H1 (cell line): ENCODE measurements at places on chromosomes 3 and 15. TPM values are rescaled to one million over a fixed set of nuclear protein-coding genes. Genes with fewer than 3 reads are reported as not detected.

DNA sequence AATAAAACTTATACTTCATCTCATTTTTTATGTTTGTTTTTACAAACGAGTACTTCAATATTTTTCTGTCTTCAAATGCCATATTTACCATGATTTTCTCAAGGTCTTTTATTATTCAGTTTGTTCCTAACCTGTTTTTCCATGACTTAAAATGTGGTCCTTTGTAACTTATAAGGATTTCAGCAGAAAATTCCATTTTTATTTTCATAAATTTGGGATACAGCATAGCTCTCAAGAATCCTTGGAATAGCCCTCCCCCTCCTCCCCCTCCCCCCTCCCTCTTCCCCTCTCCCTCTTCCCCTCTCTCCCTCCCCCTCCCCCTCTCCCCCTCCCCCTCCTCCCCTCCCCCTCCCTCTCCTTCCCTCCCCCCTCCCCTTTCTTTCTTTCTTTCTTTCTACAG lies 14.9 kb upstream of the STX19 start:
- no peak overlapping the region for H3K4me3 ChIP-seq
- H3K4me1 ChIP-seq = no peaks in the 10 kb centered on the region
- no peaks in the 10 kb centered on the region for H3K27me3 ChIP-seq
- peaks cover 6% of the 10 kb centered on the region; the same call in 1 of the 2 replicates for H3K36me3 ChIP-seq
- H3K27ac ChIP-seq = no peak overlapping the region

- no peak for DNase-seq
- no peak overlapping the region for H3K4me3 ChIP-seq
- no peak overlapping the region for H3K27ac ChIP-seq
- H3K4me1 ChIP-seq = peaks cover 21% of the 10 kb centered on the region
- no peaks in the 10 kb centered on the region for H3K27me3 ChIP-seq
Observed at GRCh38 chr15:26129852-26130251, 266.7 kb upstream of the ATP10A start.

- H3K36me3 ChIP-seq = no peaks in the 10 kb centered on the region
- H3K4me3 ChIP-seq = no peak overlapping the region
- no peaks in the 10 kb centered on the region; the same call in 1 of the 2 replicates for H3K4me1 ChIP-seq
- DNase-seq = no peak
- H3K27me3 ChIP-seq = no peaks in the 10 kb centered on the region
Observed at GRCh38 chr15:63035253-63035652, 7.3 kb upstream of the TPM1 start.

The SPTBN5 gene
- 0.84 and 1.1 TPM in 2 replicates for total RNA-seq

The FANCD2OS gene
- total RNA-seq = not detected in 2 replicates

GRCh38 chr3:152208439-152208838 lies 60.3 kb upstream of the MBNL1 start:
- H3K4me1 ChIP-seq = no peaks in the 10 kb centered on the region; the same call in 1 of the 2 replicates
- H3K27me3 ChIP-seq = no peaks in the 10 kb centered on the region
- H3K27ac ChIP-seq = no peak overlapping the region

DNA sequence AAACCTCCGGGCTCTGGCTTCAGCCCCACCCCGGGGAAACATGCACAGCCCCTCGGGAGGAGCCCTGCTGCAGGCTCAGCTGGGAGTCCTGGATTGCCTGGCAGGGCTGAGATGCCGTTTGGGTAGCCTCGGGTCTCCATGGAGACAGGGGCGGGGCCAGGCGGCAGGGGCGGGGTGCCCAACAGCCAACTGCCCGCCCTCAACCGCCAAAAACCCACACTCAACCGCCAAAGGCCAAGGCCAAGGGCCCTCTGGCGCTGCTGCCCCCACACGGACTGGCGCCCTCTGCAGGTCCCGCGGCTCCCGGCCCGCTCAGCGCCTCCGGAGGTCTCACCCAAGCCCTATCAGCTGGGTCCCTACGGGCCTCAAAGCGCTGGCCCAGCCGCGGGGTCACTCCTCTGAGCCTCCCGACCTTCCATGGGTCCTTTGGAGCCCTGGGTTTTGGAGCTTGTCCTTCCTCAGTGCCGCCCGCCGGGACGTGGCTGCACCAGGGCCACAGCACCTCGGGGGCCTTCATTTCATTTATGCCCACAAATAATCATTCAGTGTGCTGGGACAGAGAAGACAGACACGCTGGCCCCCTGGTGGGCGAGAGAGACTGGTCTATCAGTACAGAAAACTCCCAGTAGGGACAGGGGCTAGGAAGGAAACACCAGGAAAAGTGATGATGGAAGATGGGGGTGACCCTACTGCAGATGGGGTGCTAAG lies 33.5 kb upstream of the ACAD9 start:
- no peak overlapping the region for H3K27ac ChIP-seq
- peaks cover 11% of the 10 kb centered on the region; the same call in 1 of the 2 replicates for H3K4me1 ChIP-seq
- DNase-seq = peak; percentile 97
- H3K36me3 ChIP-seq = no peaks in the 10 kb centered on the region
- H3K4me3 ChIP-seq = no peak overlapping the region

The VWA5B2 gene
- total RNA-seq = 0.50 and 0.56 TPM in 2 replicates

DNA sequence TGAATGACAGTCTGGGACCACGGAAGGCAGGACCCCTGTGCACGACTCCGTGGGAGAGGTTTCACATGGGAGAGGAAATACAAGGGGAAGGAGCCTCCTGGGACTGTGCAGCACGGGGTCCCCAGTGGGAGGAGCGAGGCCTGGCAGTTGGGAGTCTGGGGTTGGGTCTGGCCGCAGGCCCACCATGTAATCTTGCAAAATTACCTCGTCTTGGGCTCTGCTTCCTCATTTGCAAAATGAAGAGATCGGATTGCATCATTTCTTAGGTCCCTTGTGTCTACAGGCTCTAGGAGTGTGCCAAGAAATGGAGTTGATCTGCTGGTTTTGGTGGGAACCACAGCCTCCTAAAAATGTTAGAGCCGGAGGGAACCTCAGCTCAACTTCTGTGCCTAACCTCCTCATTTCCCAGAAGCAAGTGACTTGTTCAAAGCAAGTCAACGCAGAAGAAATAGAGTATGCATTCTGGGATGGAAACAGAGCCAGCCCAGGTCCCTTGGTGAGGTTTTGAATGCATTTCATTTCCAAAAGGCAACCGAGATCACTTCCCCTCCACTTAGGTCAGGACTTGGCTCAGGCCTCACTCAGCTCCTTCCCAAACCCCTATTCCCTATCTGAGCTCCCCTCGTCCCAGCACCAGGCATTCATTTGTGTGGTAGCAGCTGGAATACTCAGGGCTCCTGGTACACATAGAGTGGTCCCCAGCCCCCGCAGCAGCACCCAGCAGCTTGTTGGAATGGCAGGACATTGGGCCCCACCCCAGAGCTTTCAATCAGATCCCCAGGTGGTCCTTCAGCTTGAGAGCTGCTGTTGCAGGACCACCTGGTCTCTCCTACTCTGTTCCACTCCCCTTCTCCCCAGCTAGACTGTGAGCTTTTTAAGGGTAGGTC lies 267.7 kb downstream of the XXYLT1 start:
- H3K4me1 ChIP-seq = no peaks in the 10 kb centered on the region; the same call in 1 of the 2 replicates
- H3K27ac ChIP-seq = no peak overlapping the region
- DNase-seq = no peak
- no peak overlapping the region for H3K4me3 ChIP-seq

- H3K4me1 ChIP-seq = no peaks in the 10 kb centered on the region
- H3K27ac ChIP-seq = no peak overlapping the region
- no peak for DNase-seq
Observed at GRCh38 chr15:73907035-73907408, 19.2 kb upstream of the LOXL1 start.

The CSPG5 gene
- 7.4 and 8.2 TPM in 2 replicates for total RNA-seq

GRCh38 chr3:50323092-50323600 lies 601 bp upstream of the HYAL2 start:
- H3K36me3 ChIP-seq = peaks cover 20% of the 10 kb centered on the region
- no peaks in the 10 kb centered on the region for H3K27me3 ChIP-seq
- H3K4me3 ChIP-seq = peak overlapping the region; percentile 89
- DNase-seq = no peak
- peaks cover 40% of the 10 kb centered on the region for H3K4me1 ChIP-seq
- H3K27ac ChIP-seq = no peak overlapping the region

The SPCS1 gene
- total RNA-seq = 102 and 104 TPM in 2 replicates

DNA sequence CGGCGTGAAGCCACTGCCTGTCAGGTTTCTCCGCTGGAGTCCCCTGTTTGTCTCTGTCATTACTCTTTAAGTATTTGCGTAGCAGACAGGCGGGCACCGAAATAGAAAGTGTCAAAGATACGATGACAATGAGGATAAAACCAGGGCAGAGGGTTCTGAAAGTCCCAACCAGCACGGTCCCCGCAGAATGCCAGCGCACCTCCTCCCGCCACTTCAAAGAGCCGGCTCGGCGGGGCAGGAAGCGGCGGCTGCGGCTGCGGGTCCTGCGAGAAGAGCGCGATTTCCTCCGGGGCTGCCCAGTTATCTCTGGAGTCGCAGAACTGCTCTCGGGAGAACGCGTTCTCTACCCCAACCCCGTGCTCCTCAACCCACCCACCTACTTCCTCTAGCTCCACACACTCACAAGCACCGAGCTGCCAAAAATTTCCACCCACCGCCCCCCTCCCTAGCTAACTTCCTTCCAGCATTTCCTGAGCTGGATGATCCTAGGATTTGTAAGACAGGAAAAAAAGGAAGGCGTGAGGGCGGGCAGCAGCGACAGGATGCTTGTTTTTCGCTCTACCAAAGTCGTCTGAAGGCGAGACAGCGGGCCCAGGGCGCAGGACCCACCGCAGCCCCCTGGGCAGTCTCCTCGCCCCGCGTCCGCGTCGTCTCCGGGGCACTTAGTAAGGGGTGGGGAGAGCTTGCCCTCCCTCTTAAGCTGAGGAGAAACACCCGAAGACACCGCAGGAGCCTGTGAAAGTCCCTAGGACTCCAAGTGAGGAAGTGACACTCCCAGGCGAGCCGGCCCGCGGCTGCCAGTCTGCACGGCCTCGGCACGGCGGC lies at the start of gene ARHGAP31:
TSS of gene ARHGAP31 (plus strand) at position 513 of the 825 bp plus-strand sequence. CDS start 522 bp downstream, outside the sequence.
- peaks cover 11% of the 10 kb centered on the region for H3K4me1 ChIP-seq
- H3K27me3 ChIP-seq = peaks cover 29% of the 10 kb centered on the region; the same call in 1 of the 2 replicates
- H3K4me3 ChIP-seq = peak within 1 kb of the TSS; percentile 73
- no peak for DNase-seq
- H3K36me3 ChIP-seq = no peaks in the 10 kb centered on the region
- H3K27ac ChIP-seq = no peak within 1 kb of the TSS

- no peak overlapping the region for H3K27ac ChIP-seq
- no peak overlapping the region for H3K4me3 ChIP-seq
- no peak for DNase-seq
- peaks cover 2% of the 10 kb centered on the region; the same call in 1 of the 2 replicates for H3K4me1 ChIP-seq
- H3K27me3 ChIP-seq = no peaks in the 10 kb centered on the region
Observed at GRCh38 chr3:23800731-23801130, 5.0 kb upstream of the UBE2E1 start.

The CSPG4 gene
- 3.0 and 3.2 TPM in 2 replicates for total RNA-seq

- peaks cover 8% of the 10 kb centered on the region; the same call in 1 of the 2 replicates for H3K36me3 ChIP-seq
- peaks cover 41% of the 10 kb centered on the region for H3K27me3 ChIP-seq
- H3K4me1 ChIP-seq = peaks cover 14% of the 10 kb centered on the region; the same call in 1 of the 2 replicates
Observed at GRCh38 chr3:184234224-184234623, 4.8 kb downstream of the VWA5B2 start.

DNA sequence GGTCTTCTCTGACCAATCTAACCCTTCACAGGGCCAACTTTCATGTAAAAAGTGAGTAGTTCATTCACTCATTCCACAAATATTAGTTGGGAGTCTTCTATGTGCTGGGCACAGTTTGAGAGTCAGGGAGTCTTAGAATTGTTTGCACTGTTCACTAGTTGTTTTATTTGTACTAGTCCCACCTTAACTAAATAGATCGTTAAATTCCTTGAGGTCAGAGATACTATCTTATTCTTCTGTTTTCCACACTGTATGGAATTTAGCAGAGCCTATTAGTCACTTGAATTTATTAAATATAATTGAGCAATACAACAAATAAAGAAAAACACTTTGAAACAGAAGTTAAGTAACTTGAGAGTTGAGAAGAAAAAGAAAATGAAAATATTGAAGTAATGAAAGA lies 40.8 kb upstream of the SPTSSB start:
- no peaks in the 10 kb centered on the region for H3K36me3 ChIP-seq
- H3K4me1 ChIP-seq = peaks cover 2% of the 10 kb centered on the region; the same call in 1 of the 2 replicates
- H3K27me3 ChIP-seq = no peaks in the 10 kb centered on the region
- no peak for DNase-seq
- H3K27ac ChIP-seq = no peak overlapping the region

DNA sequence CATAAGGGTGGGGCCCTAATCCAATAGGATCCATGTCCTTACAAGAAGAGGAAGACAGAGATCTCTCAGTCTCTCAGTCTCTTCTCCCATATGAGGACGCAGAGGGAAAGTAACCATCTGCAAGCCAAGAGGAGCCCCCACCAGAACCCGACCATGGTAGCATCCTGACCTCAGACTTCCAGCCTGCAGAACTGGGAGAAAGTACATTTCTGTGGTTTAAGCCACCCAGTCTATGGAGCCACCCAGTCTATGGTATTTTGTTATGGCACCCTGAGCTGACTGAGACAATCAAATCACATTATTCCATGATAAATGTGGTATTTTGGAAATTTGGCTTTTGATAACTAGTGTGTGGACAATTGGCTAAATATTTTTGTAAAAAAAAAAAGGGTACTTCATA lies 101.5 kb upstream of the TMC3 start:
- no peaks in the 10 kb centered on the region for H3K27me3 ChIP-seq
- no peak for DNase-seq
- H3K4me3 ChIP-seq = no peak overlapping the region
- H3K4me1 ChIP-seq = no peaks in the 10 kb centered on the region
- H3K36me3 ChIP-seq = no peaks in the 10 kb centered on the region

GRCh38 chr15:56042982-56043980 lies 49.9 kb upstream of the NEDD4 start:
- H3K4me1 ChIP-seq = peaks cover 2% of the 10 kb centered on the region
- no peaks in the 10 kb centered on the region for H3K36me3 ChIP-seq

GRCh38 chr15:48090115-48090514 lies 30.7 kb upstream of the SLC24A5 start:
- no peaks in the 10 kb centered on the region for H3K4me1 ChIP-seq
- H3K4me3 ChIP-seq = no peak overlapping the region
- DNase-seq = no peak
- no peak overlapping the region for H3K27ac ChIP-seq
- H3K27me3 ChIP-seq = no peaks in the 10 kb centered on the region
- H3K36me3 ChIP-seq = no peaks in the 10 kb centered on the region

GRCh38 chr15:47725906-47726305 lies 8.6 kb downstream of the SEMA6D start:
- no peak for DNase-seq
- H3K4me1 ChIP-seq = no peaks in the 10 kb centered on the region
- no peak overlapping the region for H3K4me3 ChIP-seq
- no peaks in the 10 kb centered on the region for H3K36me3 ChIP-seq
- H3K27me3 ChIP-seq = no peaks in the 10 kb centered on the region

DNA sequence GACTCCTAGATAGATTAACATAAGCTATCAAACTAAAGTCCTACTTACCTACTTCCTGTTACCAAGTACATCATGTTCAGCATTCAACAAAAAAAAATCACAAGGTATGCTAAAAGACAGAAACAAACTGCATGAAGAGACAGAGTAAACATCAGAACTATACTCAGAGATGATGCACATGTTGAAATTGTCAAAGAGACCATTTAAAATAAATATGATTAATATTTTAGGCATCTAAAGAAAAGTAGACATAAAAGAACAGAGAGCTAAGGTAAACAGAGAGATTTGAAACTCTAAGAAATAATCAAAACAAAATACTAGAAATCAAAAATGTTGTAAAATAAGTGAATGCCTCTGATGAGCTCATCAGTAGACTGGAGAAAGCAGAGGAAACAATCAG lies 224.8 kb upstream of the STAC start:
- no peak overlapping the region for H3K4me3 ChIP-seq
- H3K4me1 ChIP-seq = no peaks in the 10 kb centered on the region
- H3K27ac ChIP-seq = no peak overlapping the region
- no peaks in the 10 kb centered on the region for H3K27me3 ChIP-seq
- no peaks in the 10 kb centered on the region for H3K36me3 ChIP-seq
